Endodermal cell (in vitro differentiated cells): ENCODE measurements at places on chromosomes 13 and 19.

DNA sequence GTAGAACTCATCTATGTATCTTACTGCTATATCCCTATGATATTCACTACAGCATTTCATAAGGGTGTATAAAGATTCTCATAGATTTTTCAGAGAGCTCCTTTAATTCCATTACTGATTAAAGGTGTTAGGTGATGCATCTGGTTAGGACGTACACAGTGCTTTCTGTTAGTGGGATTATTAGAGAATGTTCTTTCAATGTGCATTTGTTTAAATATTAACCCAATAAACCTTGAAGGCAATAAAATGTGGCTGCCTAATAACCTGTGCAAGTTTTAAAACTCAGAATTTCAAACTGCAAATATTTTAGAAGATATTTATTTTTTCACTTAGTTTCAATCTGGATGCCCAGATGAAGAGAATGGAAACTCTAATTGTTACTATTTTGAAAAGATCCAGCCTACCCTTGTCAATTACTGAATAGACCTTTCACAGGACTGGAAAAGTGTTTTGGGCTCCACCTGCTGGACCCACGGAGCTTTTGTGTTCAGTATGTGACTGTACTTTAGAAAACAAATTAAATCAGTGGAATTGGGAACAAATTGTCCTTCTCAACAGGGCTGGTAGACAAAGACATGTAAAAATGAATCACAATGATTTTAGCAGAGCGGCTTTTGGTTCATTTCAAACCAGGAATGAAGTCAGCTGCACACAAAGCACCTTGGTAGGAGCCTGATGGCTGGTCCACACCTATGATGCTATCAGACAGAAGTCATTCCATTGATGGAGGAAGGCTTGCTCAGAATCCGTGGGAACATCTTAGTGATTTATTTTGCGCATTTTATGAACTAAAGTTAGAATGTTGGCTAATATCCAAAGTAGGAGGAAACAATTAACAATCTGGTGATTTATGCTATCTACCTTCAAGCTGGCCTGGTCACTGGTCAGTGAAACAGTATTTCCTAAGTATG is 89.4 kb upstream of the RAP2A start:
- DNase-seq, result peak; percentile 78

GRCh38 chr19:39052846-39053245 is 20.5 kb upstream of the FBXO27 start:
- DNase-seq, result no peak

GRCh38 chr13:112991609-112992008 is 22.6 kb downstream of the MCF2L start:
- DNase-seq, result no peak

GRCh38 chr13:52599848-52600603 is 42.2 kb upstream of the HNRNPA1L2 start:
- DNase-seq, result peak; percentile 86

DNA sequence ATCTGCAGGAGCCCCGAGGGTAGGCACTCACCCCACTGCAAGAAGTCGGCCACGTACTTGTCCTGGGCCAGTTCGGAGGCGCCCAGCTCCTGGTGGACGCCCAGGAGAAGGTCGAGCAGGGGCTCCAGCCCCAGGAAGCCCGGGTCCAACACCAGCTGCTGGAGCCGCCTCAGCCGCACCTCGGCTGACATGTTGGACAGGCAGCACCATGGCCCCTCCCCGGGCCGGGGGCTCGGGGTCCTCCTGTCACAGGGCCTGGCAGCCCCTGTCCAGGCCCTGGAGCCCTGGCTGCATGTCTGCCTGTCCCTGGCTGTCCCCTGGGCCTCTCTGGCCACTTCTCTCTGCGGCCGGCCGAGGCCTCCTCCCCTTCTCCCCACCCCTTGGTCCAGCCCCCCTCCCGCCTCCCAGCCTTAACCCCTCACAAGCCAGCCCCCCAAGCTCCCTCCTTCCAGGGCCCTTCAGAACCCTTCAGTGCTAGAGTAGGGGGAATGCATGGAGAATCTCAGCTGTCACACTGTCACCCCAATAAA is at the start of gene DMPK:
Gene DMPK (minus strand): TSS at position 329 of the 530 bp plus-strand sequence. CDS start 138 bp downstream, at position 191.
- DNase-seq, result no peak

- DNase-seq, result peak; percentile 93
Observed at GRCh38 chr19:46728693-46729339, 11.9 kb upstream of the PRKD2 start.

DNA sequence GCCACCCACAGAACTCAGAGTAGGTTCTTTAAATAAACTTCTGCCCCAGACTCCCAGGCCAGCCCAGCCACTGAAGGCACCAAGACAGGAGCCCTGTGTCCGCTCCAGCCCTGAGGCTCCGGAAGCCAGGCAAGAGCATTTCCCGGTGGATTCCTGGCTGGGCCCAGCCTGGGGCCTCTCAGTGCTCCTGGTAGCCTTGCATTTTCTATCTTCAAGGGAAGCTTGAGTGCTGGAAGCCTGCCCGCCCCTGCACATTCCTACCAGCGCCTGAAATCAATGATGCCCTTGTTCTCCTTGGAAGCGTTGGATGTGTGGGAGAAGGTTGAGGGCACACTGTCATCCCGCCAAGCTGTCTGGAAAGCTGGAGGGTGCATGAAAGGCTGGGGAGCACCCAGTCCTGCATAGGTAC is 70.3 kb downstream of the ALOX5AP start:
- no peak for DNase-seq

DNA sequence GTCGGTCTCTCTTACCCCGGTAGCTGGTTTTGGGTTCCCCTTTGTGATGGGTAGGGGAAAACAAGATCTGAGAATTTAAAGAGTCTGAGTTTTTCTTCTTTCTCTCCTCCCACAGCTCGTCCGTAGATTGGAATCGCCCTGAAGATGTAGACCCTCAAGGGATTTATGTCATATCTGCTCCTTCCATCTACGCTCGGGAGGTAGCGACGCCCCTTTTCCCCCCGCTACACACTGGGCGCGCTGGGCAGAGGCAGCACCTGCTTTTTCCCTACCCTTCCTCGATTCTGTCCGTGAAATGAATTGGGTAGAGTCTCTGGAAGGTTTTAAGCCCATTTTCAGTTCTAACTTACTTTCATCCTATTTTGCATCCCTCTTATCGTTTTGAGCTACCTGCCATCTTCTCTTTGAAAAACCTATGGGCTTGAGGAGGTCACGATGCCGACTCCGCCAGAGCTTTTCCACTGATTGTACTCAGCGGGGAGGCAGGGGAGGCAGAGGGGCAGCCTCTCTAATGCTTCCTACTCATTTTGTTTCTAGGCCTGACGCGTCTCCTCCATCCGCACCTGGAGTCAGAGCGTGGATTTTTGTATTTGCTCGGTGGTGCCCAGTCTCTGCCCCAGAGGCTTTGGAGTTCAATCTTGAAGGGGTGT is 7.1 kb upstream of the SELENOV start:
- DNase-seq, result no peak
